ENCODE measurements at places on chromosomes 6 and 20.

DNA sequence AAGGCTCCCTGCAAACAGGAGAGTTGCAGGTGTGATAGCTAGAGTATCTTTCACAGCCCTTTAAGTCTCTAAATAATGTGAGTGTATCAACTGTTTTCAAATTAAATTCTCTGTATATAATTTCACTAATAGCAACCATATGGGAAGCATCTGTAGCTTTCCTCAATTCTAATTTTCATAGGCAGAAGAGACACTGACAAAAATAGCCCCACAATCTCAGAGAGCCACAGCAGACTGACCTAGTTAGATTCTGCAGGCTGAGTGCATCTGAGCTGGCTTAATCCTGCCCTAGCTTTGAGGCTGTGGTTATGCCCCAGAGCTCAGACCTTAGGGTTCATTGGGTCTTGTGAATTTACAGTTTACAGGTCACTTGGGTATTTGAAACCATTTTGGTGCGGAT is 63.9 kb downstream of the MAP7 start:
- no peak for DNase-seq

DNA sequence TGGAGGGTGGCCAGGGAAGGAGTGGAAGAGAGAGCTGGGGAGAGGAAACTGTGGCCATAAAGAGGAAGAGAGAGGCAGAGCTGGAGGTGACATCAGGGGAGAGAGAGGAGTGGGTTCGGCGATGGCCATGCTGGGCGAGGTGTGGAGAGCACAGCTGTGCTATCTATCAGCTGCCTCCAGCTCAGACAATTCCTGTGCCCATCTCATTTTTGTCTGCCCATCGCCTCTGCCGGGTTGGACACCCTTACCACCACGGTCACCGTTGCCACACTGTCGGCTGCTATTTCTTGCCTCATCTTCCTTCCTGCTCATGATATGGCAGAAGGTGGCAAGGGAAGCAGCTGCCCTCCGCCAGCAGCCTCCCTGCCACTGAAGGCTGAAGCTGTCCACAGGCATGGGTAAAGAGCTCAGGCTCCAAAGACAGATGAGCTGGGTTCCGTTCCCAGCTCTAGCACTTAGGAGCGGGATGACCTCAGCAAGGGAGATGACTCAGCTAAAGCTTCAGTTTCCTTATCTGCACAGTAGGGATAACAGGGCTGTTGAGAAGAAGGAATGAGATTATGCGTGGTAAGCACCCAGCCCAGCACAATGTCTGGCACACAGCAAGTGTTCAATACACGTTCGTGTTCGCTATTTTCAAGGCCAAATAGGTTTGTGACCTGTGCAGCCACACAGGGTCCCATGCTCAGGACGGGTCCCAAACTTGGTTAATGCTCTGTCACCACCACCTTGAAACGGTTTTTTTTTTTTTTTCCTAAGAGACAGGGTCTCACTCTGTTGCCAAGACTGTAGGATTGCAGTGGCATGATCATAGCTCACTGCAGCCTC is 21.9 kb upstream of the TAF8 start:
- DNase-seq = no peak

DNA sequence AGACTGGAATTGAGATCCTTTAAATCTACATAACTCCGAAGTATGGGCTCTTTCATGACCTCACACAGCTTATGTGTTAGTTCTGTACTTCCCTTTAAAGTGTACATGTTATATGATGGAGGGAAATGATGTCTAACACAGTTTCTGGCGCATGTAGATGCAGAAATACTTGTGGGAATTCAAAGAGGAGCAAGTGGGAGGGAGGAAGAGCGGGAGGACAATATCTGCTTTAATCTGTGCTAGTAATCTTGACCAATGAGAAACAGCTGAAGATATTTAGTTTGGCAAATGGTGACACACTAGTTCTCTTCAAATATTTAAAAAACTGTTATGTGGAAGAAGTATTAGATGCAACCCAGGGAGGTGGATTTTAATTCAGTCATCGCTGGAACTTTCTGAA is 62.9 kb upstream of the PLEKHG1 start:
- DNase-seq = no peak

DNA sequence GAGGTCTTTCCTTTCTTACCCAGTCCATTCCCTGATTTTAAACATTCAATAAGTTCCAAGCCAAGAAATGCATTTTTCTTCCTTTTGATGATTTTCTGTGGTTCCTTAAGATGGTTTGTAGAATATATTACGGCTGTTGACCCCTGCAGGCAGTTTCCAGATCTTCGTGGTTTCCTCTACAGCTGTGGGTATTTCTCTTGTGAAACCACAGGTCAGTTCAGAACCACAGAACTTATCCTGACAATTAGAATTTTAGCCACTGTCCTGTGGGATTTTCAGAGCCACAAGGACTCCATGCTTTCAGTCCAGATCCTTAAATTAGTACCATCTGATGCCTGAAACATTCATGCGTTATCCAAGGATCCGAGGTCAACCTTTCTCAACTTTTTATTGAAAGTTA is 29.7 kb upstream of the EXOC2 start:
- no peak for DNase-seq

GRCh38 chr6:44512868-44513741 is 125.6 kb downstream of the CDC5L start:
- DNase-seq = no peak

DNA sequence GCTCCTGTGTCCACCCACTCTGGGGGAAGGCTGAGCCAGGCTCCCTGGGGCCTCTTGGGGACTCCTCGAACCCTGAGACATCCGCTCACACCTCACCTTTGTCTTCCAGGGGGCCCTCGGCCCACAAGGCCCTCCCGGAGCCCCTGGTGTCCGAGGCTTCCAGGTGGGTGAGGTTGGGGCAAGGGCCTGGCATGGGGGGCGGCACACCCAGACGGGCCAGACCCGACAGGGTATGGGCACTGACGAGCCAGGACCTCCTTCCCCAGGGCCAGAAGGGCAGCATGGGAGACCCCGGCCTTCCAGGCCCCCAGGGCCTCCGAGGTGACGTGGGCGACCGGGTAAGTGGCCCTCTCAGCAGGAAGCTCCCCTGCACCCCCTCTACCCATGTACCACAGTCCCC is 13.4 kb downstream of the COL9A3 start:
- DNase-seq = no peak

DNA sequence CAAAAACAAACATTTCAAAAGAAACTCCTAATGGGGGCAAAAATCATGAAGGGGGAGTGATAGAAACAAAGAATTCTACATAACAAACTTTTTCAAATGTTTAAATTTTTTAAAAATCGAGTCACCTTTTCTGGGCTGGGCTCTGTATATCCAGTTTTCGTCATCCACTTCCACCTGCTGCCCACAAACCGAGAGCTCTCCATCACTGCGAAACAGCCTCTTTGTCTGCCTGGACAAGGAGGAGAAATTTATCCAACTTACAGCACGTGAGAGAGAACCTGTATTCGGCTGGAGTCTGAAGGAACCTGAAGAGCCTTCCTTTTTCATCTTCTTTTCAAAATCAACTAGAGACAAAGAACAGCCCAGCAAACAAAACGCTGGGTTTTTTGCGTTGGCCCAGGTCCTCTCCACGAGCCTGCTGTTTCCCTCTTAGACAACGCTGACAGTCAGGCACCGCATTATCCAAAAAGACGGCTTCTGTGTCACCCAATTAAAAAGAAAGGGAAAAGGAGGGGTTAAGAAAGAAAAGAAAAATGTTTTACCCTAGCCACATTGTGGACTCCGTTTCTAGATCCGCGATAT is 72.4 kb upstream of the NHSL1 start:
- no peak for DNase-seq

GRCh38 chr6:147503587-147503986 is 4.9 kb upstream of the SAMD5 start:
- DNase-seq = no peak

DNA sequence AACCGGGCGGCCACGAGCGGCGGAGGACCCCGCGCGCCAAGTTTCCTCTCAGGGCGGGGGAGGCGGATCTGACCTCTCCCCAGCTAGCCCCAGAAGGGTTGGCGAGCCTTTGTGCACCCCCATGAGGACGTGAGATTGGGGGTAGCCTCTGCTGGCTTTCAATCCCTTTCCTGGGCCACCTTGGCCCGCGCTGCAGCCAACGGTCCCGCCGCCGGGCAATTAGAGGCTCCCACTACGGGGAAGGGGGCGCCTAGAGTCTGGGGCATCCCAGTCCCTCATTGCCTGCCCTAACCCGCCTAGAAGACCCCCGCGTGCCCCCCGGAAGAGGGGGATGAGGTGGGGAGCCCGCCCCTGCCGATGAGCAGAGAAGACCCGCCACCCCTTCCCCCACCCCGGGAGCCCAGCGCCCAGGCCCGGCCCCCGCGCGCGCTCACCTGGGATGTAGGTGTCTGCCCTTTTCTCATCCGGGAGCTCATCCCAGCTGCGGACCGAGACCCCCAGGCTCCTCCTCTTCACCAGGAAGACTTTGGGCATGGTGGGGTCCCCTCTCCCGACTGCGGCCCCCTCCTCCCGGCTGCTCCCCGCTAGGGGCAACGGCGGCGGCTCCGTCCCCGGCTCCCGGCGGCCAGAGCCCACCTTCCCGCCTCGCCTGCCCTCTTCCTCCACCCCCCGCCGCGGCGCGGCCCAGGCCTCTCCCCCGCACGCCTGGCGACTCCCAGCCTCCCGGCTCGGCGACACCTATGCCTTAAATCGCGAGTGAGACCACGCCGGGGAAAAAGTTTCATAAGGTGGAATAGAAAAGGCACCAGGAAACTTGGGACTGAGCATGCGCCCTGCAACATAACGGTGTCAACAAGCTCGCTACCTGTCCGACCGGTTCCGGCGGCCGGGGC is at the start of gene OVOL2:
Gene OVOL2 (minus strand): TSS at position 816 of the 893 bp plus-strand sequence. CDS start 282 bp downstream, at position 534.
- DNase-seq = no peak

DNA sequence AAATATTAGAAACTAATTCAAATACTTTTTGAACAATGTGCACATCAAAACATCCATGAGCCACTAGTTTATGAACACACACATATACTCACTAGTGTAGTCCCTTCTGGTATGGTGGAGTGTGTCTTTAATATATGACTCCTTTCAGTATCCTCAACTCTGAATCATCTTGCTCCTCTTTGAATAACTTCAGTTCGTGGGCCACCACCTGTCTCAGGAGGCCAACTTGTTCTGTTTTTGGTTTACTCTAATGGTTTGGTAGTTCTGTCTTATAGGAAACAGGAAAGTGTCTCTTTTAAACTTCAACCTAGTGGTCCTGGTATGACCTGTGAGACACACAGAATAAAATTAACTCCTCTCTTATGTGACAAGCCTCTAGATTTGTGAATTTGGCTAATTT is 55.6 kb downstream of the ZNF292 start:
- DNase-seq = no peak

DNA sequence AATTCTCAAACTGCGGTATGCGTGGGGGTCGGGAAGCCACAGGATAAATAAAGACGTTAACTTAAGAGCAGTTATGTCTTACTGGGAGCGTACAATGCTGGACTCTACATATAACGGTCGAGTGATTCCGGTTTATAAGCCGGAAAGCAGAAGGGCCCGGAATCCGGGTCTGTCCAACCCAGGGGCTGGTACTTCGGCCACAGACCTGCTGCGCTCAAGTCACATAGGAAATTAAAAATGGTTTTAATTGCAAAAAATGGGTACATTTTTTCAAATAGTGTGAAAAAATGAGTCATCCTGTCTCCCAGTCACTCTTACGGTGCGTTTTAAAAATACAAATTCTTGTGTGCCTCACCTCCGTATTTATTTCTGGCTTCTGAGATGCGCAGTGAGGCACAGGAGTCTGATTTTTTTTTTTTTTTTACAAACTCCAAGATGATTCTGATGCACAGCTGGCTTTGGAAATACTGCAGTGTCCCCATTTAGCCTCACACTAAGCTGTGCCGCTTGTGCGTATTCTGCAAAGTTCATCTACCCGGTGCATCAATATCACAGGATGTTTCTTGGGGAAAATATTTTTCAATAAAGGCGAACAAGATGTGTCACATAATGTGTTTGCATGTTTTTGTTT is 1.0 kb downstream of the PCIF1 start:
- no peak for DNase-seq

- no peak for DNase-seq
Measured at GRCh38 chr20:60214901-60215815, 256.9 kb downstream of the CDH26 start.

DNA sequence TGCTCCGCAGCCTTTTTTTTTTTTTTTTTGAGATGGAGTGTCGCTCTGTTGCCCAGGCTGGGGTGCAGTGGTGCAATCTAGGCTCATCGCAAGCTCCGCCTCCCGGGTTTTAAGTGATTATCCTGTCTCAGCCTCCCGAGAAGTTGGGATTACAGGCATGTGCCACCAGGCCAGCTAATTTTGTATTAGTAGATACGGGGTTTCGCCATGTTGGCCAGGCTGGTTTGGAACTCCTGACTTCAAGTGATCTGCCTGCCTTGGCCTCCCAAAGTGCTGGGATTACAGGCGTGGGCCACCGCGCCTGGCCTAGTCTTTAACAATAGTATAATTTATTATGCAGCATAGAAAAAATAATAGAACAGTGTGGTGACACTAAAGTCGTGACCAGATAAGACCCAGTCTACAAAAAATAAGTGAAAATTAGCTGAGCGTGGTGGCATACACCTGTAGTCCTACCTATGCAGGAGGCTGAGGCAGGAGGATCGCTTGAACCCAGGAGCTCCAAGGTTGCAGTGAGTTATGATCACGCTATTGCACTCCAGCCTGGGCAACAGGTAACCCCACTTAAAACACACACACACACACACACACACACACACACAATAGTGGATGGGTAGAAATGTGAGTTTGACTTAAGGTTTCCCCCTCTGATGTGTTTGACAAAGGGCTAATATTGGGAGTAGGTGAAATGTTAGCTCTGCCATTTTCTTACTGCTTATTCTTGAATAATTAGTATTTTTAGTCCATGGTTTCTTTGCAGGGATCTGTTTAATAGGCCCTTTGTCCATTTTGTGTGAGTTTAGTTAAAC is 6.5 kb downstream of the PIM1 start:
- no peak for DNase-seq

DNA sequence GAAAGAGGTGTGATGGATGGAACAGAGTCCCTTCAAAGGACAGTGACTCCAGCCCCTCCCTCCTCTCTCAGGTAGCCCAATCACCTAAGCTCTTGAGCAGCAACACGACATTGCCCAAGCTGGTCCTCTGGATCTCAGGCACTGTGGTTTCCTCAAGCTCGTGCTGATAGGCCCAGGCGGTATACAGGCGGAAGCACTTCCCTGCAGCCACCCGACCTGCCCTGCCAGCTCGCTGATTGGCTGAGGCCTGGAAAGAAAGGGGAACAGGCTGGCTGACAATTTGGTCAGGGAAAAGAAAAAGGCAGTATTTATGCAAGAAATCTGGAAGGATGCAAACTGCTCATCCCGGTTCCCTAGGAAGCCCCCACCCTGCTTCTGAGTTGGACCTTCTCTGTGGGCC is 9.6 kb downstream of the C6orf136 start:
- no peak for DNase-seq

- DNase-seq = no peak
Measured at GRCh38 chr6:79038061-79038460, 40.0 kb downstream of the PHIP start.

DNA sequence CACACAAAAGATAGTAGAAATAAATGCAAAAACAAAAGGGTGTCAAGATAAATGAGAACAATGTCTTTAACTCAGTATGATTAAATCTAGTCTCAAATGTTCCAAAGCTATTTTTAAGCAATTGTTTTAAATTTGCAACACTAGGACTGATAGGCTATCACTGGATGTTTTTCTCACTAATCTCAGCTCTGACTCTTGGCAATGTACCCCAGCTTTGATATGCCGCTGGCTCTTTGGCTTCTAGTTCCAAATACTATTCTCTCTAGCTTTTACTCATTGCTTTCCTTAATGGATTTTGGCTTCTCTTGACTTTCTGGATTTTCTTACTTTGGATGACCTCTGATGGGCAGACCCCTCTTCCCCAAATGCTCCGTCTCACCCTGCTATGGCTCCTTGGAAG is 116.0 kb upstream of the SLC35B3 start:
- DNase-seq = no peak

GRCh38 chr6:44260451-44261297 is 3.3 kb upstream of the SLC35B2 start:
- no peak for DNase-seq

- no peak for DNase-seq
Measured at GRCh38 chr20:24439737-24440387, 29.6 kb upstream of the SYNDIG1 start.

Data from sciatic nerve (tissue), 2 donors.